ENCODE measurements at places on chromosomes 1 and 21.

DNA sequence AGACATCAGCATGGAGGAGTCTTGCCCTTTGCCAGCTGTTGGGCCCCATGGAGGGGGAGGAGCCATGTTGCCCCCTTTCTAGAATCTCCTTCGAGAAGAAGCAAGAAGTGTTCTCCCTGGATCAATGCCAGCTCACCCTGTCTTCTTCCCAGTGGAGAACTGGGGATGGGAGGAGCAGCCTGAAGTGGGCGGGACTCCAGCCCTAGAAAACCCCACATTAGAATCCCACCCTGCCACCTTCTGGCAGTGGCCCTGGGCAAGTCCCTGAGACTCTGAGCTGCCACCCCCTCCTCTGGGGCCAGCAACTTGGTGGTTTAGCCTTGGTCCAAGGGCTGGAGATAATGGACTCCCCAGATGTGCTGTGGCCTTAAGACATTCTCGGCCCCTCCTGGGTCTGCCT, 51.7 kb downstream of the PAX7 start:
- no peak for DNase-seq

DNA sequence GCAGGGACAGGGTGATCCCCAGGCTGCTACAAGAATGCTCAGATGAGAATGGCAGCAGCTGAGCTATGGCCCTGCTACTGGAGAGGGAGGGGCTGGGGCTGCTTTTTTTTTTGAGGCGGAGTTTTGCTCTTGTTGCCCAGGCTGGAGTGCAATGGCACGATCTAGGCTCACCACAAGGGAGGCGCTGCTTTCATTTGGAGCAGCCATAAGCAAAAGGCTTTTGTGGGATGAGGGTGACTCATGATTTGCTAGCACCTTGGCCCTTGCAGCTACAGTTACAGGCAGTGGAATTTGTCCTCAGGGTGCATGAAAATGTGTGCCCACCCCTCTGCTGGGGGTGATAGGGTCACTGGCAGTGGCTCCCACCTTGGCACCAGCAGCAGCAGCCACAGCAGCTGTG, 32.4 kb upstream of the CYP4A22 start:
- DNase-seq: no peak

DNA sequence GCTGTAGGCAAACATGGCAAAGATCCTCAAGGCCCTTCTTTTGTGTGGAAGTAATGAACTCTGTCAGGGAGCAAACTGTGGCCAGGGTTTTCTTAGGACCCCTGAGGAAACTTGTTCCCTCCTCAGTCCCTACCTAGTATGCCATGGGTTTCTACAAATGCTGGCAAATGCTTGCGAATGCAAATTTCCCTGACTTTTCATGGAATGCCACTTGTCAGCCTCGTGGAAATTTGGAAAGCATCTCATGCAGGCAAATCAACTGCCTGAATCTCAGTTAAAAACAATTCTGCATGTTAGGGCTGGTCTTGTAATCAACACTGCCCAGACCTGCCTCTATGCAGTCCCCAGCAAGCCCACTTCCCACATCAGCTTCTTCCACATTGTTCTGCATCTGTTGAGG, 334.9 kb upstream of the AJAP1 start:
- DNase-seq: no peak

GRCh38 chr1:83796409-83796808, 202.5 kb downstream of the TTLL7 start:
- DNase-seq: no peak

- no peak for DNase-seq
Measured at GRCh38 chr1:231720652-231721325, 94.2 kb downstream of the DISC1 start.

DNA sequence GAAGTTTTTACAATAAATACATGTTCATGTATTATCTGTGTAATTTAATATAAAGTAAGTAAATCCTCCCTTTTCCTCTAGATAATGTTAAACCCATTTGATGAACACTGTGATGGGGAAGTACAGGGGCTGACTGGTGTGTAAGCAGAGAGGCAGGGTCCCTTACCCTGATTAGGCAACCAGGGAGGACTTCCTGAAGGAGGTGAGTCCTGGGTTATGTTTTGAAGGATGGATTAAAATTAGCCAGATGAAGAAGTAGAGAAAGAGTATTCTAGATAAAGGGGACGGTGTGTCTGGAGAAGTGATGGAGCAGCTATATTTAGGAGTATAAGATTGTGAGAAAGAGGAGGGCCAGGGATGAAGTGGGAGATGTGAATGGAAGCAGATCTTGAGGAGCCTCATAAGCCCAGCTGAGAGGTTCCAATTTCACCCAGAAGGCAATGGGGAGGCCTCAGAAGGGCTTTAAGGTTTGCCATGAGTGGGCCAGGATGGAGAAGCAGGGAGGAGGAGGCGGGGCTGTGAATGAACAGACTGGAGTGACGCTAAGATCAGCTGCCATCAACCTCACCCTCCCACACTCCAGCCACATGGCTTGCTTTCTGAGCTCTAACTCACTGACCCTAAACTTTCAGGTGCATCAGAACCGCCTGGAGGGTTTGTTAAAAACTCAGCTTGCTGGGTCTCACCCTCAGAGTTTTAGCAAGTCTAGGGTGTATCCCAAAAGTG, 30.9 kb upstream of the ID3 start:
- DNase-seq: no peak

- DNase-seq: no peak
Measured at GRCh38 chr21:18716578-18717138, 313.1 kb upstream of the TMPRSS15 start.

DNA sequence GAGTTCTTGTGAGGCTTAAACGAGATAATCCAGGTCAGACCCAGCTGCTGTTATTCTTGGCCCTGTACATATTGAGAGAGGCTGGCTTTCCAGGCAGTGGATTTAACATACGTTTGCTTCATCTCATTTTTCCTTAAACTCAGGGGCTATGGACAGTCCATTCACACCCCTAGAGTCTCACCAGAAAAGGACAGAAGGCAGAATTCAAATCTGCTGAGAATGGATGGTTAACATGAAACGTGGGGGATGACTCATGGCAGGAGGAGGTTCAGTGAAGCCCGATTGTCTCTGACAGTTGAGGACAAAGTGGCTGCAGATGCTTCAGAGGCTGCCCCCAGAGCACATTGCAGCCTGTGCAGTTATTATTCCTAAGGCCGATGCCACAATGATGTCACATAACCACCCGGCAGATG, 39.5 kb downstream of the TGFB2 start:
- peak; percentile 50 for DNase-seq

- no peak for DNase-seq
Measured at GRCh38 chr1:37474697-37475379, 458 bp downstream of the ZC3H12A start.

GRCh38 chr21:16634515-16634914, 878.3 kb upstream of the CXADR start:
- DNase-seq: peak; percentile 80

GRCh38 chr1:171668372-171668771, 15.9 kb upstream of the MYOC start:
- DNase-seq: no peak

GRCh38 chr1:229249854-229250644, 20.9 kb upstream of the RAB4A start:
- DNase-seq: no peak

GRCh38 chr1:226664413-226665101, 74.5 kb downstream of the ITPKB start:
- DNase-seq: no peak

DNA sequence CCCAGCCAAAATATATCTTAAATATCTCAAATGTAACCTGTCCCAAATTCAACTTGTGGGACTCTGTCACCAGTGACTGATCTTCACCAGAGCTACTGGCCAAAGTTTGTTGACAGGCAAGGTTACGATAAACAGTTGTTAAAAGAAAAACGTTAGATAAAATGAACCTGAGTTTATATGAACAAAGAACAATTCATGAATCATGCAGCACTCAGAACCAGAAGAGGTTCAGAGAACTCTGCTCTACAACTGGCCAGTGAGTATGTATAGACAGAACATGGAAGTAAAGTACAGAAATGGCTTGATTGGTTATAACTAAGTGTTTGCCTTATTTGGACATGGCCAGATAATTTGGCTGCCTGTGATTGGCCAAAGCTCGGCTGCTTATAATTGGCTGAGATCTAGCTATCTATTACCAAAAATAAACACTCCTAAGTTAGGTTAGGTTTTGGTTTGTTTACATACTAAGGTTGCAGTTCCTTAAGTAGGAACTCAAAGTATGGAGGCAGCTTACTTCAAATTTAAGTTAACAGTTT, 25.5 kb downstream of the BTBD8 start:
- DNase-seq: no peak

DNA sequence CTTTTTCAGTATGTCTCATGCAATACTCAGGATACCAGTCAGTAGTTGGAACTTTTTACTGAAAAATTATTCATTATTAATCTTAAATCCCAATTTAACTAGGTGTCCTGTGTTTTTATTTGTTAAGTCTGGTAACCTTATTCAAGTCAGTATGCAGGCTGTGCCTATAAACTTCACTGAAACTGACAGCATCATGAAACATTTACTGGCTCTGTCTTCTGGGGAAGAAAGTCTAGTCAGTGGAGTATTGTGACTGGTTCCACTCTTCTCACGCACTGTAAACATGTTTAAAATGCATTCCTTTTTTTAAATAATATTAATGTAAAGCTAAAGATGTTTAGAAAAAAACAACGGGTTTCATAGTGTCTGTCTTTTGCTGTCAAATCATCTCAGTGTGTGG, 739.7 kb downstream of the LTN1 start:
- no peak for DNase-seq

DNA sequence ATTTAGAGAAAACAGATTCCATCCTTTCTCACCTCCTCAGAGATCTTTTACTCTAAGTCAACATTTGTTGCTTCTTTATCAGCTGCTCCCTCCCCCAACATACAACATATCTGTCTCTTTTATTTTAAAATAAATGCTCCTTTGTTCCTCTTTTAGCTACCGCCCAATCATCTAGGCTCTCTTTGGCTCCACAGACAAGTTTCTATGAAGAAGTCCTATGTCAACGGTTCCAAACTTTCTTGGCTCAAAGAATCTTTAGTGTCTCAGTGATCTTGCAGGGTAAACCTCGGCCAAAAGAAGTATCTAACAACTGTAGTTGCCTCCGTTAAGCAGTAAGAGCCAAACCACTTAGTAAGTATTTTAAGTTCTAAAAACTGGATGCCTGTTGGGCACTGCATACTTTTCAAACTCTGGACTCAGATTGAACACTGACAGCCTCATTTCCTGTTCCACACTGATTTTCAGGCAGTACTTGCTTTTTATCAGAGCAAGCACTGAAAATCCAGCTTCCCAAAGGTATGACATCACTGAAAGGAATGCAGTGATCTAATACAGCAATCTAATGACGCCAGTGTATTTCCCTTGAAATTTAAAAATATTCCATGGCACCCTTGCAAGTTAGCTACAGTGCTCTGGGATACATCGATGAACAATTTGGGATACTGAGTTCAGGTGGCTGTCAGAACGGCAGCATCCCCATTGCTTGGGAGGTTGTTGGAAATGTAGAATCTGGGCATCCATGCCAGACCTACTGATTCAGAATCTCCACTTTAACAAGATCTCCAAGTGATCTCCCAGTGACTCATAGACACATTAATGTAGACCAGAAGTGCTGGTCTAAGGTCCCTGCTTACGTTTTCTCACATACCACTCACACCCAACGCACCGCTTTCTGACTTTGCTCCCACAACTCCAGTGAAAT, 26.8 kb downstream of the EGLN1 start:
- no peak for DNase-seq

- no peak for DNase-seq
Measured at GRCh38 chr1:107196973-107197562, 56.2 kb downstream of the NTNG1 start.

GRCh38 chr1:110682898-110683297, 8.2 kb upstream of the KCNA3 start:
- no peak for DNase-seq

- DNase-seq: no peak
Measured at GRCh38 chr1:228343191-228343661, 63.4 kb downstream of the TRIM11 start.

GRCh38 chr1:17633654-17634053, 94.2 kb downstream of the ARHGEF10L start:
- no peak for DNase-seq

GRCh38 chr1:31746687-31747086, 17.5 kb downstream of the ADGRB2 start:
- no peak for DNase-seq

DNA sequence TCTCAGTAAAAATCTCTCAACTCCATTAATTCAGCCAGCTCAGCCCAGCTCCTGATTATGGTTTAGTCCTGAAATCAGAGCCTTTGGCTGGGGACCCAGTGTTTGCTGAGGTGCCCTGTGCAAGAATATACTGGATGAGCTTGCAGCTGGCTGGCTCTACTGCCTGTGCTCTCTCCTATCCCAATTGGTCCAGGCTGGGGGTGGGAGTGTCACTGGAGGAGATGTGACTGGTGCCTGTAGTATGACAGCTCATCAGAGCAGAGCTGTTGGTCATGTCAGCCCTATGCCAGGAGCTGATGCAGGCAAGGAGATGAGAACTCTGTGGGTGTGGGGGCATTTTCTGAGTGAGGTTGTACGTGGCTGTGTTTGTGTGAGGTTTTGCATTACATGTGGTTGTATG, 87.0 kb downstream of the TNR start:
- no peak for DNase-seq

GRCh38 chr1:53561503-53562105, 102.4 kb downstream of the DMRTB1 start:
- no peak for DNase-seq

GRCh38 chr1:23489842-23490241, 5.9 kb upstream of the ASAP3 start:
- DNase-seq: no peak

GRCh38 chr1:61083807-61084440, 1.6 kb downstream of the NFIA start:
- DNase-seq: peak; percentile 80

DNA sequence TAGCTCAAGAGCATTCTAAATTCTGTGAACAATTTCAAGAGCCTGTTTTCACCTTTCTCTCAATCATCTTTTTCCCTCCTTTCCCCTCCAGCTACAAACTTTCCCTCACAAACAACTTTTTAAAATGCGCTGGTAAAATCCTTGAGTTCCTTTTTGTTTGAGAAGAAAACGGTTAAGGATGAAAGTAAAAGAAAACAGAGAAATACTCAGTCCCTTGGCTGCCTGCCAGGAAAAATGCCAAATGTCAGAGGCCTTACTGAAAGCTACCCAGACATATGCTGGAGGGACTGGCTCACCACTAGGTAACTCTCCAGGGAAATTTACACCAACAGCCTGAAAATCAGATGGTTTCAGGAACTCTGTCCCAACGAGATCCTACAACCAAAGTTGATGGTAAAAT, 11.0 kb upstream of the SERBP1 start:
- DNase-seq: no peak
